Stimulated activated CD8-positive, alpha-beta memory T cell treated with anti-CD3 and anti-CD28 coated beads, Interleukin-7, amount 100 ng/mL, for 4 hours (primary cell): ENCODE measurements at places on chromosomes 12 and 14.

DNA sequence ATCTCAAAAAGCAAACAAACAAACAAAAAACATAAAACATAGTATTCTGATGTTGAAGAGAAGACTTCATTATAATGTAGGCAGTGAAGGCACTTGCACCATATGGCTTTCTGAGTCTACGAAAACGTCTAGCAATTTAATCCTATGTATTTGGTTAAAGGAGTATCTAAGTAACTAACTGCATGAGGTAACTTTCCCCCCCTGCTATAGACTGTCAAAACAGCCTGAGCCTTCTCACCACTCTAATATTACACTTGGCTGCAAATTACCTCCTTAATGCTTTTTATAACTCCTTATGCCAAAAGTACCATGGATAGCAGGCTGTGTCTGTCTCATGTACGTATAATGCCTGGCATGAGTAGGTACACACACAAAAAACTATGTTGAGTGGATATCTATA is 607.6 kb upstream of the FLRT2 start:
- no peak for DNase-seq

DNA sequence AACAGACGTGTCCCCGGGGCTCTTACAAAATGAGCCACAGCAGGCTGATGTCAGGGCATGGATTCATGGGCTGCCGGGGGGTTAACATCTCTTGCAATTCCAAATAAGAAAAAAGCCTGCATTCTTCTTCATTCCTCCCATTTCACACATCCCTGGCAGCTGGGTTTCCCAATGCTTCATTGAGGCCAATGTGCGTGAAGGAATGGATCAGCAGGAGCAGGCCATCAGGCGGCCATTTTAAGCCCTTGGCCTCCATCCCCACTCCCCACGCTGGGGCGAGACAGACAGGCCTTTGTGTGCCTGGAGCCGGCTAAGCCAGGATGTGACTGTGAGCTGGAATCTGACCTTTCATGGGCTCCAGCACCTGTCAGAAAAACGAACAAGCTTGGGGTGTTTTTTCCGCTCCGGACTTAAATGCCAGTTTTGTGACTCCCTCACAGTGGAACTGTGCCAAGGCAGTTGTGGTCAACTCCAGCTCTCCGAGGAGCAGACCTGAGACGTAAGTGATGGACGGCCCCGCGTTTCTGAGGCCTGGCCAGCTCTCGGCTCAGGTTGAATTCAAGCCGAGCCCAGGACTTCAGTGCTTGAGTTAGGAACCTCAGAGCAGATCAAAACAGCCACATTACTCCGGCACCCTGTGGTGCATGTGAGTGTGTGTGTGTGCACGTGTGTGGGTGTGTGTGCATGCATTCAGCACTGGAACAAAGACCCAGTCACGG is 133.1 kb downstream of the TMEM30B start:
- DNase-seq = no peak

GRCh38 chr12:110923692-110924334 is 3.4 kb upstream of the MYL2 start:
- DNase-seq = no peak

- DNase-seq = no peak
Measured at GRCh38 chr12:83866477-83866876, 1046.1 kb downstream of the SLC6A15 start.

DNA sequence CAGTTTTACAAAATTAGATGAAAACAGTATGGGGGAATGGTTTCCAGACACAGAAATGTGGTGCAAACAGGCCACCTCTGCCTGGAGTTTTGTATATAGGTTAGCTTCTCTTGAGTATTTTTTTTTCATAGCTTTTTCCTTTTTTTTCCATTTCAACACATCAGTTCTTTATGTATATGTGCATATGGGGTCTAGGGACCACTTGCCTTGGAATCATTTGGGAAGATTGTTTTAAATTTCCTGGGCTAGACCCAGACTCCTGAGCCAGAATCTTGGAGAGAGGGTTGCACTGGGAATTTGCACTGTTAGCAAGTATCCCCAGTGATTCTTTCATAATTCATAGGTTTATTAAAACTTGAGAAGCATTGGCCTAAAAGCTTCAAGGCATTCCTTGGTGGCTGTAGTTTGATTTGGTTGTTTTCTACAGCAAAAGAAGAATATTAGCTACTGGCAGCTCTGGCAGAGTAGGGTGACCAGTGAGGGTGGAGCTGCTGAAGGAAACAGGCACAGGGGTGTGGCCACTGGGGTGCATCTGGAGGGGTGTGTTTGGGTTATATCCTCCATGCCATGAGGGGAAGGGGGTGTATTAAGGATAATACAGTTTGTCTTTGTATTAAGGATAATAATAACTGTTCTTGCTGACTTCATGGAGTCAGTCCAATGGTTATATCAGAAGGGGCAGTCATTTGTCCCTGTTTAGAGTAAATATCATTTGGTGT is 22.8 kb downstream of the PPP1R36 start:
- no peak for DNase-seq
